ENCODE measurements at places on chromosomes 3 and 15. TPM values are rescaled to one million over a fixed set of nuclear protein-coding genes. Genes with fewer than 3 reads are reported as not detected.

- H3K4me1 ChIP-seq, result no peaks in the 10 kb centered on the region
- H3K27me3 ChIP-seq, result no peaks in the 10 kb centered on the region
- no peak for DNase-seq
- no peak overlapping the region for H3K4me3 ChIP-seq
- no peak overlapping the region for H3K27ac ChIP-seq
- H3K36me3 ChIP-seq, result no peaks in the 10 kb centered on the region
These were observed 71.1 kb upstream of the OXTR start for GRCh38 chr3:8840556-8840955.

Gene FAM107A
- 10.7 TPM for total RNA-seq

DNA sequence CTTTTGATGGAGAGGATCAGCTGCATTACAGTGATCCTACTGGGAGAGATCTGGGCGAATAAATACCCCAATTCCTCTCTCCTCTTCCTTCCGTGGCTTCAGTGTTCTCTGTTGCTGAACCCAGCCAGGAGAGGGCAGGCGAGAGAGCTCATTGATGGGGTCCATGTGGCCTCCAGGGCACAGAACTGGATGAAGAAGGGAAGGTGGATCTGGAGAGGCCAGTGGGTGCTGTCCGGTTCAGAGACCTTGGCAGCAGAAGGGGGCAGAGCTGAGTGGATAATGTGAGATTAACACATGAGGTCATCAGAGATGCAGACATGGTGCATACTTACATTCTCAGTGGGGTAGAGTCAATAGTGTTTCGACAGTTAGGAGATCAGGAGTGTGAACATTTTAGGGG lies 193.6 kb downstream of the CLSTN2 start:
- no peak overlapping the region for H3K4me3 ChIP-seq
- peak; percentile 19 for DNase-seq
- no peaks in the 10 kb centered on the region for H3K36me3 ChIP-seq
- H3K27me3 ChIP-seq, result no peaks in the 10 kb centered on the region

DNA sequence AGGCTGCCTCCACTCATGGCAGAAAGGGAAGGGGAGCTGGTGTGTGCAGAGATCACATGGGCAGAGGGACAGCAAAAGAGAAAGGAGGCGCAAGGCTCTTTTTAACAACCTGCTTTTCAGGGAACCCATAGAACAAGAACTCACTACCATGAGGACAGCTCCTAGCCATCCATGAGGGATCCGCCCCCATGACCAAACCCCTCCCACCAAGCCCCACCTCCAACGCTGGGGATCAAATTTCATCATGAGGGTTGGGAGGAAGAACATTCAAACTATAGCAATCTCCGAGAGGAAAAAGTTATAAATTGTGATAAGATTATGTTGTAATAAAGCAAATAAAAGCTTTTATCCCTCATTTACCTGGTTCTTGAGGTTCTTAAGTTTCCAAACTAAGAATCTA lies 84.7 kb upstream of the LMCD1 start:
- H3K4me1 ChIP-seq, result no peaks in the 10 kb centered on the region
- no peak overlapping the region for H3K27ac ChIP-seq
- H3K4me3 ChIP-seq, result no peak overlapping the region
- H3K27me3 ChIP-seq, result no peaks in the 10 kb centered on the region

Gene CIDEC
- not detected for total RNA-seq

DNA sequence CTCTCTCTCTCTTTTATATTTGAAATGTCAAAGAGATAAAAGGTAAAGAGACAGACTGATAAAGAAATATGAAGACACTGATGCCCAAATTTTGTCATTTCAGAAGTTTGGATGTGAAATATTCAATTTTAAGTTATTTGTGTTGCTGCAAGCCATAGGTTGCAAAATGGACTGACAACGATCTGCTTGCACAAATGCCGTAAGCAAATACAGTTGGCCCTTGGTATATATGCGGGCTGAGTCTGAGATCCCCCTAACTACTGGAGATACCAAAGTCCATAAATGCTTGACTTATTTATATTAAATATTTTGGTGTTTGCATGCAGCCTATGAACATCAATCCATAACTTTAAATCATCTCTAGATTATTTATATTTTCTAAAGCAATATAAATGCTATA lies 1459.1 kb upstream of the ALCAM start:
- H3K36me3 ChIP-seq, result no peaks in the 10 kb centered on the region
- no peak overlapping the region for H3K27ac ChIP-seq
- no peak overlapping the region for H3K4me3 ChIP-seq
- no peaks in the 10 kb centered on the region for H3K4me1 ChIP-seq
- DNase-seq, result no peak

Gene ATP13A5
- total RNA-seq, result not detected

GRCh38 chr3:153090973-153091372 lies 71.1 kb upstream of the RAP2B start:
- no peak for DNase-seq
- no peaks in the 10 kb centered on the region for H3K27me3 ChIP-seq
- H3K36me3 ChIP-seq, result no peaks in the 10 kb centered on the region
- no peak overlapping the region for H3K27ac ChIP-seq
- no peak overlapping the region for H3K4me3 ChIP-seq

Gene FBXL2
- total RNA-seq, result 26.9 TPM

GRCh38 chr3:64958199-64958843 lies 270.5 kb upstream of the ADAMTS9 start:
- no peak for DNase-seq
- H3K27ac ChIP-seq, result no peak overlapping the region
- no peaks in the 10 kb centered on the region for H3K36me3 ChIP-seq
- H3K4me1 ChIP-seq, result peaks cover 17% of the 10 kb centered on the region
- no peaks in the 10 kb centered on the region for H3K27me3 ChIP-seq

DNA sequence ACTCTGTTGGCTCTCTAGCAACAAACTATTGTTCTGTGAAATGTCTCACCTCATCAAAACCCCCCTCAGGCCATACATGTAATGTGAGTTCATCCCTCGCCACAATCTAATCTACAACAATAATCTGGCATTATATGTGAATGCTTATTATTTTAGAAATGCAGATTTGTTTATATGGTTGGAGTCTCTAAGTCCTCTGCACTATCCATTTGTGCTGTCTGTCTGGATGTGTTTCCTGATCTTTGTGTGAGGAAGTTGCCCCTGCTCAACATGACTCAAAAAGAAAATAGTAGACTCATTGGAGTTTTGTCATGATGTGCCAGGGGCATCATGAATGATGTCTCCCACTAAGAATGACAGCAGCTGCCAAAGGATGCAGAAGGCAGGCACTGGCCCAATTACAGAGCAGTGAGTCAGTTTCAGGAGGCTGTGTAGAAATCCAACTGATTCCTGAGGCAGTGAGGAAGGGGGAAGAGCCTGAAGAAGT lies 161.6 kb upstream of the PDZRN3 start:
- no peaks in the 10 kb centered on the region for H3K27me3 ChIP-seq
- peak overlapping the region; percentile 38 for H3K27ac ChIP-seq
- H3K4me3 ChIP-seq, result no peak overlapping the region
- H3K36me3 ChIP-seq, result no peaks in the 10 kb centered on the region

- H3K36me3 ChIP-seq, result no peaks in the 10 kb centered on the region
- no peaks in the 10 kb centered on the region for H3K4me1 ChIP-seq
- H3K27me3 ChIP-seq, result no peaks in the 10 kb centered on the region
- DNase-seq, result no peak
These were observed 132.0 kb upstream of the NSMCE3 start for GRCh38 chr15:29401644-29402043.

Gene KIF7
- 11.3 TPM for total RNA-seq

Gene IGSF11
- total RNA-seq, result not detected

- no peaks in the 10 kb centered on the region for H3K4me1 ChIP-seq
- DNase-seq, result no peak
- no peak overlapping the region for H3K4me3 ChIP-seq
- H3K27ac ChIP-seq, result no peak overlapping the region
- H3K27me3 ChIP-seq, result no peaks in the 10 kb centered on the region
These were observed 80.7 kb downstream of the NR2E3 start for GRCh38 chr15:71891026-71891425.

- no peak overlapping the region for H3K27ac ChIP-seq
- H3K27me3 ChIP-seq, result no peaks in the 10 kb centered on the region
- no peak overlapping the region for H3K4me3 ChIP-seq
- peaks cover 3% of the 10 kb centered on the region for H3K36me3 ChIP-seq
These were observed 18.0 kb upstream of the CLEC3B start for GRCh38 chr3:45008117-45008516.

DNA sequence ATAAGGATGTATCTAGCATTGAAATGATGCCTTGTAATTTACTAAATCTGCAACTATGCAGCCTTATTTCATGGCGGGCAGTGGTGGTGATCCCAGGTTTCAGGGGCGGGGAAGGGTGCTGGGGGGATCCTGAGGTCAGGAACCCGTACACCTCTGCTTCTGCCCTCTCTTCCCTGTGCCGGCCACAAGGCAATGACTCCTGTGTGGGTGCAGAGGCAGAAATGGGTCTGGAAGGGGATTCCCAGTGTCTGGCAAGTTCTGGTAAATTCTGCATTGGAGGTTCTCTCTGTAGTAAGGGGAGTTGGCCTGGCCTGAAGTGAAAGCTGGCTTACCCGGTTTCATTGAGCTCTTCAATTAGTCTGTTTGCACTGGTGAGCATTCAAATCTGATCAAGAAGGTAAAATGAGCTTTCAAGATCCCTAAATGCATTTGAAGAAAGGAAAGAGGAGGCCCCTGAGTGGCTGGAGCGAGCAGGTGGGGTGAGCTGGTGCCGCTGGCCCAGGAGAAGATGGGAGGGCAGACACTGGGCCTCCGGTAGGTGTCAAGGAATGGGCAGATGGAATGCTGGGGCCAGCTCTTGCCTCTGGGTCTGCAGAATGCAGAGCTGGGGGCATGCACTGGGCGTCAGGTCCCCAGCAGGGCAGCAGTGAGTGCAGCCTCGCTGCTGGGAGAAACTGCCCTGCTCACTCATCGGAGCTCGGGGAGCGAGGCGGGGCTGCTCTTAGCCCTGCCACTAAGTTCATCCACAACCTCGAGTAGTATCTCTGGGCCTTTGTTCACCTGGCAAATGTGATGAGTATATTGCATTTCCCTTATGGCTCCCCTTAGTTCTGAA lies 13.7 kb downstream of the NRROS start:
- H3K36me3 ChIP-seq, result no peaks in the 10 kb centered on the region
- no peak for DNase-seq
- peaks cover 17% of the 10 kb centered on the region for H3K4me1 ChIP-seq
- no peak overlapping the region for H3K4me3 ChIP-seq

Gene PLSCR2
- total RNA-seq, result not detected

Gene PLA2G4B
- total RNA-seq, result 4.0 TPM

DNA sequence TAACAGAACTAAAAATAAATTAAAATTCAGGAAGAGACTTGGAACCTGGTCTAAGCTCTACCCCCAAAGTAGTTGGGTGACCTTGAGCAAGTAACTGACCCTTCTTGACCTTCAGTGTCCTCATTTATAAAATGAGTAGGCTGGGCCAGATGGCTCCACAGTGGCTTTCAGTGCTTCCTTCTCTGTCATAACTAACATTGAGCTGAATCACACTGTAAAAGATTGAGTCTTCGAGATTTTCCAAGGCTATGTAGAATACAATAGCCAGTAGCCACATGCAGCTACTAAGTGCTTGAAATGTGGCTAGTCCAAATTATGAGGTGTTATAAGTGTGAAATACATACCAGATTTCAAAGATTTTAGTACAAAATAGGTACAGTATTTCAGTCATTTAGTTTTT lies 313.3 kb downstream of the MECOM start:
- H3K4me1 ChIP-seq, result peaks cover 26% of the 10 kb centered on the region
- H3K36me3 ChIP-seq, result no peaks in the 10 kb centered on the region
- no peak for DNase-seq
- H3K4me3 ChIP-seq, result no peak overlapping the region

DNA sequence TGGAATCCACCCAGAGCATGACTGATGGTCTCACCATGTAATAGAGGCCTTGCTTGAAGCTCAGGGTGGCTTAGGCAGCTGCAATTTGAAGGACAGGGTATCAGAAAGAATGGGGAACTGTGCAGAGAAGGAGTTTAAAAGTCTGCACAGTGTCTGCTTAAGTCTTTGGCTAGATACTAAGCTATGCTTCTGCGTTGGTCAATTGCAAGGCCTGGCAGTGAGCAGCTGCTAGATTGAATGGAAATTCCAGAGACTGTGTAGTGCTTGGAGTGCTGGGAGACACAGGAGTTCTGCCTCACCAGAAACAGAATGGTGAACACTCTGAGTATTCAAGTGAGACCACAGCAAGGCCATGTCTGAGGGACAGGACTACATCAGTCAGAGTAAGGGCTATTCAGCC lies 17.3 kb upstream of the ATP10A start:
- no peak for DNase-seq
- H3K36me3 ChIP-seq, result no peaks in the 10 kb centered on the region
- no peak overlapping the region for H3K27ac ChIP-seq
- H3K4me3 ChIP-seq, result no peak overlapping the region
- no peaks in the 10 kb centered on the region for H3K27me3 ChIP-seq
- no peaks in the 10 kb centered on the region for H3K4me1 ChIP-seq

DNA sequence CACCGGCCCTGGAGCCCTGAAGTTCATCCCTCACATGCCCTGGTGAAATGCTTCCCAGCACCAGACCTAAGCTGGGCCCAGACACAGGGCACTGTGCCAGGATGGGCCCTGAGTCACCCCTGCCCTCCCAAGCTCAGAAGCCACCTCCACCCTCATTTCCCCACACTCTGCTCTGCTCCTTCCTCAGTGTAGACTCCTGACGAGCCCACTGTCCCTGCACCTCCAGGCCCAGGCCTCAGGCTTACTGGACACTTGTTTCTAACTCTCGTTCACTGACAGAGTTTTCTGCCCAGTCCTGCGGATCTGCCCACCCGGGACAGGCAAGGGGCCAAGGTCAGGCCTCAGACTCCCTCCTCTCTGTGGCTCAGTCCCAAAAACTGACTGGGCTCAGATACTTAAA lies 112.6 kb upstream of the RNF7 start:
- no peak overlapping the region for H3K27ac ChIP-seq
- H3K36me3 ChIP-seq, result no peaks in the 10 kb centered on the region
- H3K27me3 ChIP-seq, result no peaks in the 10 kb centered on the region

- H3K4me1 ChIP-seq, result peaks cover 3% of the 10 kb centered on the region
- H3K27me3 ChIP-seq, result no peaks in the 10 kb centered on the region
- H3K27ac ChIP-seq, result no peak overlapping the region
- H3K36me3 ChIP-seq, result no peaks in the 10 kb centered on the region
- no peak overlapping the region for H3K4me3 ChIP-seq
These were observed 8.2 kb upstream of the ZNF589 start for GRCh38 chr3:48232734-48233133.

DNA sequence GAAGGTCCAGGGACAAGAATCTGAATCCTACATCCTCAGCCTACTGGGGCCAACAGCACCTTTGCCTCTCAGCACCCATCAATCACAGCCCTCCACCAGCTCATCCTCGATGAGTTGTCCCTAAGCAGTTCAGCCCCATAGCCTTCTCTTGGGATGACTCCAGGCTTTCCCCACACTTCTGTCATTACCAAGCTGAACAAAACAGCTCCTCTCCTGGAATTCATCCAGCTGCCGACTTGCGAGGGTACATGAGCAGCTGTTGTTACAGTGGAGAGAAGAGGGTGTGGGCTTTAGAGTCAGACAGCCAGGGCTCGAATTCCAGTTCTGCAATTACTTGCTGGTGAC lies 69.0 kb upstream of the THBS1 start:
- no peaks in the 10 kb centered on the region for H3K36me3 ChIP-seq
- peak; percentile 29 for DNase-seq
- no peak overlapping the region for H3K27ac ChIP-seq
- no peaks in the 10 kb centered on the region for H3K27me3 ChIP-seq
- no peak overlapping the region for H3K4me3 ChIP-seq
